ENCODE measurements at places on chromosomes 7 and 10.

DNA sequence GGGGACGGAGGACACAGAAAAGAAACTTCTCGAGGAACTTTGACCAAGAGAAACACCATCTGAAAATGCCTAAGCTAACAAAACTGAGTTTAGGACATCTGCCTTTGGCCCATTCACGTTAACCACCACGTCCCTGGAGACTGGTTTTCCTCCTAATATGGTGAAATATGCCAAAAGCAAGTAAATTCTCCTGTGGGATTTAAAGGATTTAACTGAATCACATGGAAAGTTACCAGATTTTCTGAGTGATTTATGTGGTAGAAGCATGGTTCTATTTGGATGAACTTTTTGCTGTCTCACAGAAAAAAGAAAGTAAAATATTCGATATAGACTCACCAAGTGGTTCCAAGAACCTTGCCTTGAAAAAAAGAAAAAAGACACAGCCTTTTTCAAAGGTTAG lies 30.4 kb upstream of the BMPER start:
- DNase-seq = no peak

- no peak for DNase-seq
These were observed 12.1 kb downstream of the HKDC1 start for GRCh38 chr10:69232252-69232651.

GRCh38 chr10:89946106-89946505 lies 244.7 kb downstream of the KIF20B start:
- no peak for DNase-seq

DNA sequence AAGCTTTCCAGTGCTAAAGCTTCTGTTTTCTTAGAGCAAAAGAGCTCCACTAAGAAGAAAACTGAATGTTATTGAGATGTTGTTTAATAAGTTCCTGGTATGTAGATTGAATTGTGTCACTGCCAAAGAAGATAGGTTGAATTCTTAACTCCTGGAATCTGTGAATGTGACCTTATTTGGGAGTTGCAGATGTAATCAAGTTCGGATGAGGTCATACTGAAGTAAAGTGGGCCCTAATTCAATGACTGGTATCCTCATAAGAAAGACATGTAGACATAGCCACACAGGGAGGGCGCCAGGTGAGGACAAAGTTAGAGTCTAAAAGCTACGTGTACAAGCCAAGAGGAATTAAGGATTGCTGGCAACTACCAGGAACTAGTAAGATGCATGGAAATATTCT lies 732.1 kb upstream of the C7orf33 start:
- DNase-seq = no peak

Measured in stimulated activated CD8-positive, alpha-beta memory T cell treated with anti-CD3 and anti-CD28 coated beads, Interleukin-2, amount 100 ng/mL, for 1 hour (primary cell).